Hematopoietic multipotent progenitor cell treated with erythropoietin and hydrocortisone succinate and interleukin-3 and kit ligand, for 4 days (in vitro differentiated cells): ENCODE measurements at places on chromosomes 5 and 9.

- peak; percentile 73 for DNase-seq
These were observed 35.0 kb upstream of the DMRT1 start for GRCh38 chr9:806285-807156.

GRCh38 chr9:20480249-20480648 lies 142.1 kb downstream of the MLLT3 start:
- DNase-seq: no peak

GRCh38 chr9:135422341-135422944 lies 57.1 kb upstream of the PPP1R26 start:
- no peak for DNase-seq

DNA sequence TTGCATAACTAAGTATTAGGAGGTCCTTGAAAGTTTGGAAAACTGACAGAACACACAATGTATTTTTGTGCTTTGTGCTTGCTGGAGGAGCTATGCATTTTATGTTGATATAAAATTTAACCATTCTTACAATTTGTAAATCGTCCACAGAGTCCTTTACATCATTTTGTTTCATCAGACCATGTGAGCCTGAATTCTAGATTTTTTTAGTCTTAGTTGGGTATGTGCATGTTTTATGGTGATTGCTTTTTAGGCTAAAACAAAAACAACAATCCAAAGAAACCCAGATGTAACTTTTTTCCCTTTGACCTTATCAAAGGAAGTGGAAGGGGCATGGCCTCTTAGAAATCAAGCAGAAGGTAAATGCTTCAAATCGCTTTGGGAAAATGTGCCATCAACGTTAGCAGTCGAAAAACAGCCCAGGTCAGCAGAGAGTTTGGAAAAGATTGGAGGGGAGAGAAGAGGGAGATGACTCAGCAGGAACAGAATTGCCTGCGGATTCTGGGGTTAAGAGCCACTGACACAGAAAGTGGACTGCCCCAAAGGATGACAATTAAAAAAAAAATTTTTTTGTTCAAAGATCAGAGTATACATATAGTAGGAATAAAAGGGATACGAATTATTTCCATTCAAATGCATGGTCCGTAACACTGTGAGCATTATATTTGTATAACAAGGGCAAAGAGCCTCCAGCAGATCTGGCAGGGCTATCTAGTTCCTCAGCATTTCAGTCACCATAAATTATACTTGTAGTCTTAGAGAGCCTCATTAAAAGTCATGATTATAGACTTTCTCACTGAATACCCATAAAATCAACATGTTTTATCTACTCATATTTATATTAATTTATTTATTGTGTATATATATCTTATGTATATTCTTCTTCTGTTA lies 253.5 kb upstream of the HAPLN1 start:
- no peak for DNase-seq

DNA sequence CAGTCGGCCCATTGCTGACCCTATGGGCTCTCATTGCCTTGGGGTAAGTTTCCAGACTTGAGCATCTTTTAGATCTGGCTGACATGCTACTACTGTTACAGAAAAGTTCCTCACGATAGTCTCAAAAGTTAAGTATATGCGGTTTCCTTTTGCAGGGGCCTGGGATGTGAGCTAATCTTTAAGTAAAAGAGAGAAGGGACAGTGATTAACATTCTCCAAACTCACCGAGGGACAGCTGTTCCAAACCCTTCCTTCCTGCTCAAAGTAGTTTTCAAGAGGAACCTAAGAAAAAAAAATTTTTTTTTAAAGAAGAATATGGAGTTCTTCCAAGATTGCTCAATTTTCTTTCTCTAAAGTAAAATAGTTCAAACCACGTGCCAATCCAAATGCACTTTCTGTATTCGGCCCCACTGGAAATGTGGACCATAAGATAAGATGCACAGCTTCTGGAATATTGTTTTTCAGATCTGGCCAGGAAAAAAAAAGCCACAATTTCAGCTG lies 168.0 kb upstream of the SPRY4 start:
- peak; percentile 10 for DNase-seq

GRCh38 chr9:113486327-113486726 lies 22.8 kb downstream of the RGS3 start:
- DNase-seq: no peak

- no peak for DNase-seq
These were observed 30.9 kb upstream of the BARHL1 start for GRCh38 chr9:132551556-132551955.

DNA sequence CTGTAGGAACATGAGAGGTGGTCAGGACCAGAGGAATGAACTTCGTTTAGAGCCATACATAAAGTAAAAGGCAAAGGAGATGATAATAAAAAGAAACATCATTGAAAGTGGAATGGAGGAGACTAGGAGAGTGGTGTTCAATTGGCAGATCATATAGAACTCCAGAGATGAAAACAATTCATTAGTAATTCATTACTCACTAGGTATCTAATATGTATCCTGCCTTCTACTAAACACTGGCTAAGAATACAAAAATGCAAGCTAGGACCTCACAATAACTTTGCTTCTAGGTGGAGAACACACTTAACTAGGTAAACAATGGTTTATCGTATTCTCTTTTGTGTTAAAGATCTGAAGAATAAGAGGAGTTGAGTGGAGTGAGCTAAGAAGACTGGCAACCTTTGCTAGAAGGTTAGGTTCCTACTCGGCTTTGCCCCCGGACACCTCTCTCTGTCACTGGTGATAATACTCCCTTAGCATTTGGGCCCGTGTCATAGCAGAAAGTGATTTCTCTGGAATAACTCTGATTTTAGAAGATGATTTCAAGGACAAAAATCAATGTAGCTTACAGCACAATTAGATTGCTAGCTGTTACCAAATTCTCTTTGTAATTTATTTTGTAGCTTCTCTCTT lies 88.6 kb upstream of the IFNE start:
- DNase-seq: no peak

DNA sequence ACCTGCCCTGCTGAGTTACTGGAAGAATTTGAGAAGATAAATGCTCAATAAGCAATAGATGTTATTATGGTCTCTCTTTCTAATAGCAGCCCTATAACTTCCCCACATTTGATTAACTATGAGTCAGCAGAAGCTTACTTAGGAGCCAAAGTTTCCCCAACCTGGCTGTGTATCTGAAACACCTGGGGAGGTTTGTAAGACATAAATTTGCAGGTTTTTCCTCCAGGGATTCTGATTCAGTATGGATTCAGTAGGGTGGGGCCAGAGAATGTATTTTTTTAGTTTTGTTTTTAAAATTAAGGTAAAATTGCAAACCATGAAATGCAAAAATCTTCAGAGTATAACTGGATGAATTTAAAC lies 44.9 kb upstream of the GNPDA1 start:
- no peak for DNase-seq

GRCh38 chr5:75048457-75048953 lies 3.9 kb downstream of the GCNT4 start:
- DNase-seq: no peak

DNA sequence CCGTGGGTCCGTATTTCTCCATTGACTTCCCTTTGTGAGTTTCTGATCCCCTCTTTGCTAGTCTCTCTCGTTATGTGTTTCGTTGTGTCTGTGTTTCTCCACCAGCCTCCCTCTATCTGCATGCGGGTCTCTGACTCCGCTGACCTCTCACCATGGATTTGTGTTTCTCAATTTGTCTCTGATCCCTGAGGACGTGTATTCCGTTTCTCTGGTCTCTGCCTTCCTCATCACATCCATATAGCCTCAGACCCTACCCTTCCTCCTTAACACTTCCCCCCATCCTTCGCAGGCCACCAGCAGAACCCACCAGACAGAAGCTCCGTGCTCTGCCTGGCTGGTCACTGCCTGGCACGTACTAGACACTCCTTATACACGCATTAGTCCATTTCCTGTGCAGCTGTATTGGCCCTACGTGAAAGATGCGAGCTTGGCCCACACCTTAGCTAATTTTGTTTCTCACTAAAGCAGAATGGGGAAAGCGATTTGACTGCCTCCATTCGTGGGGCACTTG lies 631 bp downstream of the B4GALT7 start:
- DNase-seq: peak; percentile 33

DNA sequence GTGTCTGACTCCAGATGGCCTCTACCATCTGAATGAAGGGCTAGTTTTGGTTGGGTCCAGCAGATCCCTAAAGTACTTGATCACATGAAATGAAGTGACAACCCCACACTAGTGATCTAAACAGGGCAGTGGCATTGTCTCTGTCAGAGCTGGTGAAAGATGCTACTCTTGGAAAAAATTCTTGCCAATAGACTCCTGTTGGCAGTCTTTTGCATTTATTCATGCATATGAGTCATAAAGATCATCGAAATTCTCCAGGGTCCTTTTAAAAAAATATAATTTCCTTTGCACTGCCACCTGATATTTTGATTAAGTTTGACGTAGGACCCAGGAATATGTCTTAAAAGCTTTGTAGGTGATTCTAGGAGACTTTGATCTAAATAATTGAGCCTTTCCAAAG lies 135.1 kb upstream of the ELL2 start:
- DNase-seq: no peak

DNA sequence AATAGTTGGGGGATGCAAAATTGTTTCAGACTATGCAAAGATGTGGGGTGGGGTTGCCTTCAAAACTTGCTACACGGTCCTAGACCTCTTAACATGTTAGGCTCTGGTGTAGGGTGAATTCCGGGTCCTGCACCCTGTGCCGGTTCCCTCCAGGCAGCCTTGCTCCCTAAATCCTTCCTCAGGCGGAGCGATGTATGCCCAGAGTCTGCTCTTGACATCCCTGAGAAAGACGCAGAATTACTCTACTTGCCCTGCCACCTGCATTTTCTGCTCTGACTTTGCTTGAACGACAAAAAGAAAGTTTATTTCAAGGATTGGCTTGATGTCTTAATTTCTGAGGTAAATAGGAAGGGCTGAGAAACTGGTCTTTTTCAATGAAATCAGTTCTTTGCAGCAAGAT lies 691 bp downstream of the THBS4 start:
- DNase-seq: no peak

DNA sequence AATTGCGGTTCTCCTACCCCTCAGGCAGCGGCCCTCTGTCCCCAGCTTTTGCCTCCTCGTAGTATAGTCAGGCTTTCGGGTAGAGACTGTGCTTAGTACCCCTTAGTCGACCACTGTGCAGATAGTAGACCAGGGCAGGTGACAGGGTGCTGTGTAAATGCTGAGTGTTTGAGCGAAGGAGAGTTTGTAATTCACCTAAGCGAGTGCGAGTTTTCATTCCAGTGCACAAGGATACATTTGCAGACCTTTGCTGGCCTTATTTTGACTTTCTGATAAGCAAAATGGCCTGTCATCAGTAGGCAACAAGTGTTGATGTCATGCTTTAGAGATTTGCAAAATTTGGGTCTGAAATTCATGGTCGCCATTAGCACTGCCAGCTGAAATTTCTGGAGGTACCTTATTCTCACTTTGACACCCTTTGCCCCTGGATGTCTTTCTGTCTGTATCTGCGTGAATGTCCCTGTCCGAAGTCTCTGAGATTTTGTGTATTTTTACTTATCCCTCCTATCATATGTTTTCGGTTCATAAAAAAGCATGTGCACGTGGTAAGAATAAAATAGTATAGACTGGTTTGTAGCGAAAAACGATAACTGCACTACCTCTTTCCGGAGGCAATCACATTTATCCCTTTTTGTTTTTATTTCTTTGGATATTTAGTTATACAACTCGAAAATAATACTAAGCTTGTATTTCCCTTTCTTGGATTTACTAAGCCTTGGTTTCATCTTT lies 1.9 kb downstream of the LMNB1 start:
- peak; percentile 47 for DNase-seq

DNA sequence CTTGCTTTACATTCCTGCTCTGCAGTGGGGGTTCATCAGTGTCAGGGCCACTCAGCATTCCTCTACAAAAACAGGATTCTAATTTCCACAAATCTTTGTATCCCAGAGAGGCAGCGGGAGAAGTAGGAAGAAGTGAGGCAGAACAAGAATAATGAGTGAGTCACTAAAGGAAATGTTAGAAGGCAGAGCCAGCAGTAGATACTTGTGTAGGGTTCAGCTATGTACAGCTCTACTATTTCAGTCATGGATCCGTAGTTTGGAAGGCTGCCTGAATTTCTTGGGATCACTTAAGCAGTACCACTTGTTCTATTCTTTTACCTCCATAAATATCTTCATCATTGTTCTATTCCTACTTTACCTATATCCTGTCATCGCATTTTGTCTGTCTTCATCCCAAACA lies 246.3 kb upstream of the TLE4 start:
- no peak for DNase-seq

DNA sequence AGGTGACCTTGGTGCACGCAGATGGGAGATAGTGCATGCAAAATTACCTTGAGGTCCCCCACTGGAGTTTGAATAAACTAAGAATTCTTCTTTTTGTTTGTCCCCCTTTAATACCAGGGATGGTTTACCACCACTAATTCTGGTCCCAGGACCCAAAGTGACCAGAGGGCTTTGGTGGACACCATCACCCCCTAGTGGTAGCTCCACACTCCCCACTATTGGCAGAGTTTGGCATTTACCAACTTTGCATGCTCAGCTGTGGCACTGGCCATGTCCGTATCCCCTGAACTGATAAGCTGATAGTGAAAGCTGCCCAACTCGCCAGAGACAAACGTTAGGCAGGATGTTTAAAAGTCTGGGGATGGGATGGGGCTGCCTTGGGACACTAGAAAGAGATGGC lies 3.3 kb downstream of the ASTN2 start:
- peak; percentile 53 for DNase-seq
